ENCODE measurements at places on chromosomes 2 and 18. TPM values are rescaled to one million over a fixed set of nuclear protein-coding genes. Genes with fewer than 3 reads are reported as not detected.

- DNase-seq = no peak
Observed at GRCh38 chr18:31206787-31207381, 44.2 kb upstream of the DSC1 start.

DNA sequence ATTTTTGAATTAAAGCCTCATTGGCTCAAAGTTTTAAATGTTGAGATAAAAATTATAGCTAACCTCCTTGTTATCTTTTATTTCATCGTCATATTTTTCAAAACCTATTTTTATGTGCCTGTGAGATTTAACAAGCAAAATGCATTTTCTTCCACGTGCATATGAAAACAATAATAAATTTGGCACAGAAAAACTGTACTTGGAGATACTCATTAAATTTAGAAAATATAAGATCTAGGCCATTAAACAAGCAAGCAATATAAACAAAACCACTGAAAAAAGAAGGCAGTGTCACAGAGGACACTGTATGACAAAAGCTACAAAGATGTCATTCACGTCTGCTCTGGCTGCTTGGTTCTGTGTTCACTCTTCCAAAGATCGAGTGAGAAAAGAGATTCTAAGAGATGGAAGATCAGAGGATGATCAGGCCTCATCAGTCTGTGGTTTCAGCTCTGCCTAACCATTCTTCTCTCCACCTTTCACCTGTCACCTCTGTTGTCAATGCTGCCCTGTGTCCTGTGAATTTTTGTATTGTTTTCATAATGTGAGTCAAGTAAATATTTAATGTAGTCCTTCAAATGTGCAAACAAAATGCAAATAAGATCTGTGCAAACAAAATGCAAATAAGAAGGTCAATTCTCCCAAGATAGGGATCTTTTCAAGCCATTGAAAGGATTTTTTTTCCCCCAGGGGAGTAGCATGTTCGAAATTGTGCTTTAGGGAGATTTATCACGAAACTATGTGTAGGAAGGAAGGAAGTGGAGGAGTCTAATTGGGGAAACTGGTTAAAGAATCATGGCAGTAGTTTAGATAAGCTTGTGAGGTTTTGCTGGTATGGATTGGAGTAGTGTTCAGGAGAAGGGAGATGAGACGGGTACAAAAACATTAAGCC is 138.7 kb upstream of the RBMS1 start:
- DNase-seq = no peak

GPR39 gene
- total RNA-seq = not detected

DNA sequence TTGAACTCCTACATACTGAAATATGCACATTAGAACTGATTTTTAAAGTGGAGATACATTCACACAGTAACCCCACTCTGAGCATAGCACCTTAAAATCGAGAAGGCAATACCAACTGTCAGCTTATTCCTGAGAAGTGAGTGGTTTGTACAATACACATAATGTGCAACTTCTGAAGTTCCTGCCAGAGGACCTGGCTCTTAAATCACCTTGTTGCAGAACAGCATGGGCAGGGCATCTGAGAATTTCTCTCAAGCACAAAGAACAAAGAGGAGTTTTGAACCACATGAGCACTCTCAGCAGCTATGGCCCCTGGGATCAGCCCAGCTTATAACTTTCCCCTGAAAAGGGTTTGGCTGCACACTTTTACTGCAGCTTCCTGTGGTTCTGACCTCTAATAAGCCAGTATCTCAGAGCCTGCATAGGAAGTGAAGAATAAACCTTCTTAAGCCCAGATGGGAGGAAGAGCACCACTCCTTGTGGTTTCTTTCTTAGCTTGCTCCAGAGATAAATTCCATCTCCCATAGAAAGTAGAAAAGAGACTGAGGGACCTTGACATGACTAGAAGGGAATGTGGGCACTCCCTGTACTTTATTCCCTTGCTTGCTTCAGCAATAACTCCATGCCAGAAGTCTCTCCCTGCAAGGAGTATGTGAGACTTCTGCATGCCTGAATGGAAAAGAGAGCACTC is 862.3 kb downstream of the SUCLG1 start:
- no peak for DNase-seq

CRYBA2 gene
- not detected for total RNA-seq

DNA sequence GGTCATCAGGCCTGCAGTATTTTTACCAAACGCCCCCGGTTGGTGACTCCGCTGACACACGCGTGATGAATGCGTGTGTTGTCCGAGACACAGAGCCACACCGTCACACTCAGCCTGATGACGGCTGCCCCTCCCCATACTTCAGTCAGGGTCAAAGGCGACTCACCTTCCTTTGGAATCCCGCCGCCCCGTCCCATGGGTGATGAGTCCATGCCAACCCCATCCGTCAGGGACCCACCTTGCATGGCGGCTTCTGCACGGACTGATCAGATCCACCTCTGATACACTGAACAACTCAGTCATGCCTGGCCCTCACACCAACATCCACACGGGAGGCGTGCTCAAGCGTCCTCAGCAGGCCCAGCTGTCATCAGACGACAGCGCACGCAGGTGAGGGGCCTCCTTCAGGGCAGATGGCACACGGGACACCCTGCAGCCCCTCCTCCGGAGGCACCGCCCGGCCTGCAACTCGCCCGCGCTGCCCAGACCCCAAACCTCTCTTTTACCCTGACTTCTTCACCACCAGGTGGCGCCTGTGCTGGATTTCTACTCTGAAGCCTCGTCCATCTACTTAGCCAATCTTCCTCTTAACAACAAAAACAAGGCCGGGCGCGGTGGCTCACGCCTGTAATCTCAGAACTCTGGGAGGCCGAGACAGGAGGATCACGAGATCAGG is 89.2 kb downstream of the ZNF516 start:
- no peak for DNase-seq

UCN gene
- total RNA-seq = 3.6 TPM

DNA sequence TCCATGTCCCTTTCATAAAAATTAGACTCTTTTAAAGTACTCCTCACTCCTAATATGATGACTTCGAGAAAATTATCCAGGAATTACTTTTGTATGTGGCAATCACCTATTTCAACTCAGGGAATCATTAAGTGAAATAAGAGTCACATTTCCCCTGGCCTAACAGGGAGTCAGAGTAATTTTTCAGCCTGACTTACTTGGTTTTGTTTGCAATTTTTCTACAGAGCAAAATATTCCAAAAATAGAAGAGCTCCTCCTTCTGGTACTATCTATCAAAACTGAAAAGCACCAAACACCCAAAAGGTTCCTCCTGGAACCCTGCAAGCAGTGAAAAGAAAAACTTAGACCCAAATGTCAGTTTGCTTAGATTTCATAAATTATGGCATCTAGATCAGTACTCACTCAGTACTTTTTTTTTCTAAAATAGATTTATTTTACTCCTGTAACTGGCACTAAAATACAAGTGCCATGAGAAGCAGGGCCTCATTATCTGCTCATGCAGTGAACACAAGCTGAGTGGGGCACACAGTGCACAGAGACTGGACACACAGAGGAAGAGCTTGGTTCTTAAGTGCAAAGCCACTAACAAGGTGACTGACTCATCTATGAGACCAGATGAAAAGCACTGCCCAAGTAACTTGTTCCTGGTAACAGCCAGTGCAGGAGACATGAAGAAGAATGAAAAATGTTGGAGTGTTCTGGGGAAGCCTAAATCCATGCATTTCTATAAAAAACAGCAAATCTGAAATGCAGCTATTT is 28.7 kb downstream of the ACAA2 start:
- no peak for DNase-seq

DNA sequence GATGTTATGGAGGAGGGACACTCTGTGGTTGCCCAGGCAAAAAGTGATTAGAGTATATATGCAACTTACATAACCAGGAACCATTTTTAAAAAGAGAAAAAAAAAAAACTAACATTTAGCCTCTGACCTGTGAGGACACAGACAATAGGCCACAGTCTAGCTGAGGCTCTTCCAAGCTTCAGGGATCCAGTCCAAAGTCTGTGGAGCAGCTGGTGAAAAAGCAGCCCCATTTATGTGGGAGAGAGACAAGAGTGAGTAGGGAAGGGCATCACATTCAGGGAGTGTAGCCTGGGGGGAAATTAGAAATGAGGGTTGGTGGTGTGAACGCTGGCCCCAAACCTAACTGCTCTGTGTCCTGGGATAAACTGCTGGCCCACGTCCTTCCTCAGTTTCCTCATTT is 122.8 kb downstream of the MYO5B start:
- no peak for DNase-seq

DNA sequence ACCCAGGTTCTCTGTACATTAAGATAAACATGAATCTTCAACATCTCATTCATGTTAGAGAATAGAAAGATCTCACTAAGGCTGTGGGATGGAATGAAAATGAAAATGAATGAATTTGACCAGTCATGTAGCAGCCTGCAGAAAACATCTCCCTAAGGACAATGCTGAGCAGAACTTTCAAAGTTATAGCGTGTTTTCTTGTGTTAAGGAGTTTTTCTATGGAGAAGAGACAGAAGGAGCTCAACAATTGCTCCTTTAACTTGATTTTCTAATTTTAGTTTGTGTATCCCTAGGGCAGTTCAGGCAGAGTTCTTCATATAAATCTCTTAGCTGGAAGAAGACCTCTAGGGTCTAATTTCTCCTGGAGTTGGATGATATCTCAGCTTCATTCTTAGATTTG is 45.2 kb upstream of the PDCL3 start:
- DNase-seq = no peak

- no peak for DNase-seq
Observed at GRCh38 chr2:134927195-134927594, 8.6 kb downstream of the CCNT2 start.

DNA sequence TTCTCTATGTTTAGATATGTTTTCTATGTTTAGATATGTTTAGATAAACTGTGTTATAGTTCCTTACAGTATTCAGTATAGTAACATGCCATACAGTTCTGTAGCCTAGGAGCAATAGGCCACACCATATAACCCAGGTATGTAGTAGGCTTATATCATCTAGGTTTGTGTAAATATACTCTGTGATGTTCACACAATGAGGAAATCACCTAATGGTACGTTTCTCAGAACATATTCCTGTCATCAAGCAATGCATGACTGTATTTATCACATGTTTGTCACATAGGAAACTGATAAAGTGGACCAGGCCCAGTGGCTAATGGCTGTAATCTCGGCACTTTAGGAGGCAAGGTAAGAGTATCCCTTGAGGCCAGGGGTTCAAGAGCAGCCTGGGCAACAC is 44.0 kb downstream of the RNF138 start:
- no peak for DNase-seq
